ENCODE measurements at places on chromosomes 5 and 9.

- DNase-seq = no peak
Observed at GRCh38 chr9:121645003-121645402, 6.4 kb upstream of the DAB2IP start.

DNA sequence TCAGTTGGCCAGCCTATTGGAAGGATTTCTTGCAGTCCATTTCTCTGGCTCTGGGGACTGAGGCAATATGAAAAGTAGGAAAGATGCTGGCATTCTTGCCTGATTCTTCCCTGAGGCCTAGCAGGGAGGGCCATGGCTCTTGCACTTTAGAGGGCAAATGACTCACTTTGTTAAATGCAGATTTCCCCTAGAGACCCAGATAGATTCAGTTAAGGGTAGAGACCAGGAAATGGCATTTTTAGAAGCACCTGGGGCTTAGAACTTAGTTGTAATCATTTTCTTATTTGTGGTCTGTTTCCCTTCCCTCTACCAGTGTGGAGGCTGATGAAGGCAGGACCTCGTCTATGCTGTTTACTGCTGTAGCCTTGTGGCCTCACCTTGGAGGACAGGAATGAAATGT lies 112.8 kb upstream of the NR3C1 start:
- no peak for DNase-seq

GRCh38 chr9:88680041-88680440 lies 145.1 kb downstream of the NXNL2 start:
- peak; percentile 52 for DNase-seq

DNA sequence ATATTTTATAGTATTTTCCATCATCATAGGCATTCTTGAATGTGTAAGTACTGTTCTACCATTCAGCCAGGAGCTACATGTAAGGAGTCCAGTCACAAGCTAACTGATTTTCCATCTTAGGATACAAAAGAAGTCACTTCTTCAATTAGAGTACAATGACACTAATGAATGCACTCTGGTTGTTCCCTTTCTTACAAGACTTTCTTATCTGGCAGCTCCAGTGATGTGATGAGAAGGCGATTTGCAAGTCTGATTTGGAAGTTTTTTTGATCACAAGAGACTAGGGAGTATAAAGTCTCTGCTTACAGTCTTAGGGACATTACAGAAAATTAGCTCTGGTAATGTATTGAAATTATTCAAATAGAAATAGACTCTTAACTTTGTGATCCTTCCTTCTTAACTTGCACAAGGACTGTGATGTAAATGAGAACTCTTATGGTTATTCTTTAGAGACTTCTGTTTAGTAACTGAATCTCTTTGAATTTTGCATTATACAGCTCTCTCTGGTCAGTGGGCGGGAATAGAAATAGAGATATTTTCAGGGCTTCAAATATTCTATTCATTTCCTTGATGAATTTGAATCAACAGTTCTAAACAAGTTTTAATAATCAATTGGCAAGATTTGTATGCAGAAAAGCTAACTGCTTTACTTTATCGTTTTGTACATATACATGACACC lies 130.4 kb upstream of the CDH6 start:
- DNase-seq = no peak

DNA sequence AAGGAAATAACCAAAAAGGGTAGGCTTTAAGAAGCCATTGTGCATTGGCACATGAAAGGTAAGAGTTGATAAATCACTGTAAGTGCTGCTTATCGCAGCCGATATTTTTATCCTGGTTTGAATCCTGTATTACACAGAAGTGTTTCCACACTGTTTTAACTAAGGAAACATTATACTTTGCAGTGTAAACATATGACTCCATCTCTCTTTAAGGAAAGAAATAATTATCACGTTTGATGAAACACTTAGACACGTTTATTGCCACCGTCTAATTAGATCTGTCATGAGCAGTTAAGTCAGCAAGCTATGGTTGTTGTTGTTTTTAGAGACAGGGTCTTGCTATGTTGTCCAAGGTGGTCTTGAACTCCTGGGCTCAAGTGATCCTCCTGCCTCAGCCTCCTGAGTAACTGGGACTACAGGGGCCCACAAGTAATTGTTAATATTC lies 85.7 kb upstream of the TNFAIP8 start:
- DNase-seq = no peak

GRCh38 chr9:69232135-69232534 lies 58.1 kb downstream of the TJP2 start:
- no peak for DNase-seq

- no peak for DNase-seq
Observed at GRCh38 chr5:95609711-95610110, 10.2 kb upstream of the GPR150 start.

- DNase-seq = no peak
Observed at GRCh38 chr5:159304961-159305595, 25.2 kb downstream of the IL12B start.

DNA sequence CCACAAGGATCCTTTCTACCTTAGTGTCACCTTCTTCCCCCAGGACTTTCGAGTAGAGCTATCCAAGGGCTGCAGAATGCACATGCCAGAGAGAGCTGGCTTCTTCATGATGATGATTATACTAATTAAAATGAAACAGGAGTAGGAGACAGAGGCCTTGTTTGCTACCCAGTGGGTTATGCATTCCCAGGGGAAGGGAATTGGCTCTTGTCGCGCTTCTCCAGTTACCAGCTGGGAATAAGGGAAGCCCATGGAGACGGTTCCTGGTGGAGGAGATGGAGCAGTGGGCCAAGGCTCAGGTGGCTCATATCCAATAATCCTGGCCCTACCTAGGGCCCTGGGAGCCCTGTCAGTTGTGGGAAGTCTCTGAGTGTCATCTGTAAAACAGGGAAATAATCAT lies 65.1 kb downstream of the WWC1 start:
- DNase-seq = no peak

- no peak for DNase-seq
Observed at GRCh38 chr9:91150273-91150997, 211.3 kb downstream of the AUH start.

- no peak for DNase-seq
Observed at GRCh38 chr5:16763211-16763610, 146.4 kb upstream of the RETREG1 start.

DNA sequence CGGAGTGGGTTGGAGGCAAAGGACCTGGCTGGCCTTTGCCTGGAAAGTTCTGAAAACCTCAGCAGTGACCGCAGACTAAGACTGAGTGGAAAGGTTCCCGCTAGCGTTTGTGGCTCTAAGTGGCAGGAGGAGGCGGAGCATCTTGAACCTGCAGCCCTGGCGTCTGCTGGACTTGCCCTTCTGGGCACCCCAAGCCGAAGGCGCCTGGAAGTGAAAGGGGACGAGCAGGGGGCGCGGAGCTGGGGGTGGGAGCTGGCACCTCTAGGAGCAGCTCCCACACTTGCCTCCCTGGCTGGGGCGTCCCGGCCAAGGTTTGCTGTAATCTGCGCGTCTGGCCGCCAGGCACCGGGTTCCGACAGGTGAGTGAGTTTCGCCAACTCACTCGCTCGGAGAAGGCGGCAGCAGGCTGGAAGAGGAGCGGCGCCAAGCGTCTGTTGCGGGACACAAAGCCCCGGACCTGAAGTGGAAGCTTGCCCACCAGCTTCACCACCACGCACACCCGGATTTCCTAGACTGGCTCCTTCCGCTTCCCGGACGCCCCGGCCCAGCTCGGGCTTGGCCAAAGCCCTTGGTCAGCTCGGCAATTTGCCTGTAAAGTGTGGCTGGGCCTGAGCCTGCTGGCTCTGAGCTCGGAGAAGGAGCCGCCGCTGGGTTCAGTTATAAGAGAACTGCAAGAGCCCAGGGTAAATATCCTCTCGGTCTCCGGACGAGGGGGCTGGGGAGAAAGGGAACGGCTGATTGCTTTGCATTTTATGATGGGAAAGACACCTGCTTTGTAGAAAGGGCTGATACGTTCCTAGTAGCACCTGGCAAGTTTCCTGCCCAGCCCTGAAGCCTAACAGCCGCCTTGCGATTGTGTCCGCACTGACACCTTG lies at the start of gene GNA14:
Gene GNA14 (minus strand): TSS at position 89 of the 875 bp plus-strand sequence. CDS start 529 bp downstream, outside the sequence.
- DNase-seq = no peak

- DNase-seq = no peak
Observed at GRCh38 chr5:1203311-1203967, 2.0 kb downstream of the SLC6A19 start.

DNA sequence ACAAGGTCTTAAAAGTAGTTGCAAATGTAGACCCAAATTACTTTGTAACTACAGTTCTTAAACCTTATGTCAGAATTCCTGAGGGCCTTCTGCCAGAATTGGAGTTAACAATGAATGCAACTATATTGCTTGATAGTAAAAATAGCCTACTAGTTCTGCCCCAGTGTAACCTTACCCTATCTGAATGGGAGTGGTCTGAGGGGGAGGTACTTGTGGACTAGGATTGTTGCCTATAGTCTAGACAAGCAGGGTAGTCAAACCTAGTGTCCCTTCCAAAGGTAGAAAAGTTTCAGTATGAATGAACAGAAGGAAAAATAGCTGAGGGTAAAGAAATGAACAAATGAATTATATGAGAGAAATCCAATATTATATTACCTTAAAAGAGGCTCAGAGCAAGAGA lies 242.2 kb downstream of the PJA2 start:
- no peak for DNase-seq

GRCh38 chr9:71941998-71942567 lies 30.6 kb downstream of the C9orf85 start:
- DNase-seq = no peak

DNA sequence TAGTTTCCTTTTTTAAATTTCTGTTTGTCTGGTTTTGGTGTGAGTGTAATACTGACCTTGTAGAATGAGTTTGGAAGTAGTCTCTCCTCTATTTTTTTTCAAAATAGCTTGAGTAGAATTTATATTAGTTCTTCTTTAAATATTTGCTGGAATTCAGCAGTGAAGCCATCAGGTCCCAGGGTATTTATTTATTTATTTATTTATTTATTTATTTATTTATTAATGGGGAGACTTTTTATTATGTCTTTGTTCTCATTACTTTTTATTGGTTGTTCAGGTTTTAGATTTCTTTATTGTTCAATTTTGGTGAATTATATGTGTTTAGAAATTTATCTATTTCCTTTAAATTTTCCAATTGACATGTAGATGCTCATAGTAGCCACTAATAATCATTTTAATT lies 875.8 kb upstream of the COX7C start:
- no peak for DNase-seq

DNA sequence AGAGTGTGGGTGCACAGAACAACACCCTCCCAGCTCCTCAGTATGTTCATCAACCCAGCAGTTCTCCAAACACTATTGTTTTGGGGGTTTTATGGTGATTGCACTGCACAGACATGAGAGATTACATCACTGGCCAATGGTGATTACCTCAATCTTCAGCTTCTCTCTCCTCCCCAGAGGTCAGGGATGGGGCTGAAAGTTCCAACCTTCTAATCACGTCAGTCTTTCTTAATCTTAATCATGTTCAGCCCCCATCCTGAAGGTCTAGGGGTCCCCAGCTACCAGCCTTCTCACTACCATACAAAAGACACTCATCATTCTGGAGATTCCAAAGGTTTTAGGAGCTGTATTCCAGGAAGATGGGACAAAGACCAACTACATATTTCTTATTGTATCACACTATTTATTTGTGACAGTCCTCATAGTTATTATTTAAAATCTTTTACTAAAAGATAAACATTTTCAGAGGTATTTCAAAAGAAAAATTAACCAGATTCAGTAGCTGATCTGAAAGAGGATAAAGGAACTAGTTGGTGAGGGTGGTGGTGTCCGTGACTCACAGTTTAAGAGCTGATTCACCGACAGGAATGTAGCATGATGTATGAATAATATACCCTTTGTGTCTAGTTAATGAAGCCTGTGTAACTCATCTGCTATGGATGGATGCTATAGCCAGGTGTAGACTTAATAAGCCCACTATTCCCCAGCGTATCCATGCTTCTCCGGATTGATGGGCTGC lies 35.6 kb downstream of the RASEF start:
- DNase-seq = peak; percentile 88

DNA sequence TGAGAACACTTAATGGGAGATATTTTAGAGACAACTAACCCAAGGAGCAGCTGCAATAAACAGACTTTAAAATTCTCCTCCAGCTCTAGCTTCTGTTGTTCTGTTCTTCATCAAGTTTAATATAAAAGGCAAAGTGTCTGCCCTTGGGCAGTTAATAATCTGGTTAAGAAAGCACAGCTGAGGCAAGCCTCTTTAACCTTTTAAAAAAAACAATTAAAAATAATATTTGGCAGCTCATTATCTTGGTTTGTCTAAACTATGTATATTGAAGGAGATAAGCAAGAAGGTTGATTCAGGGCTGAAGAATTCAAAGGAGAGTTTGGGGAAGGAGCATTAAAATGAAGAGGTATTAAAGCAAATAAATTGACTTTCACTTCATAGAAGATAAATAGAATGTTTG lies 75.4 kb downstream of the TSSK1B start:
- DNase-seq = no peak

- no peak for DNase-seq
Observed at GRCh38 chr5:2472670-2473069, 278.8 kb downstream of the IRX2 start.

GRCh38 chr5:135508496-135509005 lies 27.2 kb downstream of the NEUROG1 start:
- no peak for DNase-seq

- no peak for DNase-seq
Observed at GRCh38 chr5:167702014-167702413, 589.4 kb upstream of the WWC1 start.

GRCh38 chr9:94250456-94250855 lies 8.6 kb upstream of the ZNF169 start:
- DNase-seq = no peak

- peak; percentile 75 for DNase-seq
Observed at GRCh38 chr5:127959152-127959764, 124.3 kb upstream of the SLC12A2 start.

Data from fibroblast of skin of scalp (primary cell).